ENCODE measurements at places on chromosomes 1 and 21. TPM values are rescaled to one million over a fixed set of nuclear protein-coding genes. Genes with fewer than 3 reads are reported as not detected.

The KLF17 gene
- total RNA-seq = not detected

The UBASH3A gene
- not detected for total RNA-seq

The FCGR1A gene
- total RNA-seq = not detected

The MYOC gene
- not detected for total RNA-seq

The NBPF3 gene
- total RNA-seq = 7.4 TPM

The CADM3 gene
- total RNA-seq = not detected

The HES3 gene
- total RNA-seq = not detected

The ZNF593OS gene
- not detected for total RNA-seq

The C1orf210 gene
- total RNA-seq = not detected

The FALEC gene
- not detected for total RNA-seq

The S100A13 gene
- total RNA-seq = 124 TPM

The DEPDC1 gene
- 4.6 TPM for total RNA-seq

The KCNC4 gene
- total RNA-seq = 1.0 TPM

The SMCP gene
- not detected for total RNA-seq

The SLC5A3 gene
- total RNA-seq = 20.2 TPM

The ECM1 gene
- total RNA-seq = under 0.01 TPM

The CLDN17 gene
- not detected for total RNA-seq

The HSPB7 gene
- total RNA-seq = not detected

The CRTC2 gene
- total RNA-seq = 3.3 TPM

The RGS7 gene
- total RNA-seq = 0.13 TPM

The OPRD1 gene
- not detected for total RNA-seq

The PTAFR gene
- 0.13 TPM for total RNA-seq

The SV2A gene
- 1.3 TPM for total RNA-seq

The CRP gene
- not detected for total RNA-seq

The GNPAT gene
- total RNA-seq = 39.3 TPM

The ADAM30 gene
- not detected for total RNA-seq

The CACNA1S gene
- total RNA-seq = not detected

The PTBP2 gene
- 14.7 TPM for total RNA-seq

The SRM gene
- total RNA-seq = 17.2 TPM

The FCAMR gene
- total RNA-seq = not detected

The ARPC5 gene
- 64.6 TPM for total RNA-seq

The TAGLN2 gene
- 136 TPM for total RNA-seq

The SPRR3 gene
- not detected for total RNA-seq

The INSRR gene
- not detected for total RNA-seq

The SNAPIN gene
- 55.5 TPM for total RNA-seq

The SHISAL2A gene
- total RNA-seq = not detected
